ENCODE measurements at places on chromosomes 5 and 9.

DNA sequence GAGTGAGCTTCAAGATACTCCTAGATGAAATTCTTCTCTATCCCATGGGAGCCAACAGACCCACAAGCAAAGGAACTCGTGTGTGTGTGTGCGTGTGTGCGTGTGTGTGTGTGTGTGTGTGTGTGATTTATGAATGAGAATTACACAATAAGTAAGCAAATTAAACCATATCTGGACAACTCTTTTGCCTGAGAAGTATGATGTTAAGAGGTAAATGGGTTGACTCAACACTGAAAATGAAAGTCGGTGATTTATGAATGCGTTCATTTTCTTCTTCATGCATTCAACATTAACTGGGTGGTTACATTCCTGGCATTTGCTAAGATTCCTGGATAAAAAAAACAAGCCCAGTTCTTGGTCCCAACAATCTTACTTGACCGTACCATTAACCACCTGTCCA, 171.3 kb upstream of the ZNF462 start:
- no peak for DNase-seq

- no peak for DNase-seq
These were observed 393.0 kb downstream of the TMEM167A start for GRCh38 chr5:82684165-82684564.

- peak; percentile 72 for DNase-seq
These were observed at the start of gene GAS1 for GRCh38 chr9:86947146-86948073. GAS1 (minus strand) TSS chr9:86947506; CDS start chr9:86946779, 727 bp downstream.

GRCh38 chr5:9497347-9497746, 48.5 kb downstream of the SEMA5A start:
- no peak for DNase-seq

DNA sequence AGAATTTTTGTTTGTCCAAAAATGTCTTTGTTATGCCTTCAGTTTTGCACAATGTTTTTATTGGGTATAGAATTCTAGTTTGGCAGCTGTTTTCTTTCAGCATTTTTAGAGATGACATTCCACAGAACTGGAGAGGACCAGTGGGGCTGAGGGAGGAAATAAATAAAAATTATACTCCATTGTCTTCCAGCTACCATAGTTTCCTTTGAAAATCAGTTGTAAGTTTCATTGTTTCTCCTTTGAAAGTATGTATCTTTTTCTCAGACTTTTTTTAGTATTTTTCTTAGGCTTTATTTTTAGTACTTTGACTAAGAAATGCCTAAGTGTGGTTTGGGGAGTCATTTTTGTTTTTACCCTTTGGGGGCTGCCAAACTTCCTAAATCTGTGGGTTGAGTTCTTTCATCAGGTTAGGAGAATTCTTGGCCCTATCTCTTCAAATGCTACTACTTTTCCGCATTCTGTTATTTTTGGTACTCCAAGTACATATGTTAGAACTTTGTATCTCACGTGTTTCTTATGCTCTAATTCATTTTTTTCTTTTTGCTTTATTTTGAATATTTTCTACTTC, 15.2 kb upstream of the FBLL1 start:
- DNase-seq, result no peak

- DNase-seq, result no peak
These were observed 44.6 kb downstream of the POC5 start for GRCh38 chr5:75672616-75673015.

DNA sequence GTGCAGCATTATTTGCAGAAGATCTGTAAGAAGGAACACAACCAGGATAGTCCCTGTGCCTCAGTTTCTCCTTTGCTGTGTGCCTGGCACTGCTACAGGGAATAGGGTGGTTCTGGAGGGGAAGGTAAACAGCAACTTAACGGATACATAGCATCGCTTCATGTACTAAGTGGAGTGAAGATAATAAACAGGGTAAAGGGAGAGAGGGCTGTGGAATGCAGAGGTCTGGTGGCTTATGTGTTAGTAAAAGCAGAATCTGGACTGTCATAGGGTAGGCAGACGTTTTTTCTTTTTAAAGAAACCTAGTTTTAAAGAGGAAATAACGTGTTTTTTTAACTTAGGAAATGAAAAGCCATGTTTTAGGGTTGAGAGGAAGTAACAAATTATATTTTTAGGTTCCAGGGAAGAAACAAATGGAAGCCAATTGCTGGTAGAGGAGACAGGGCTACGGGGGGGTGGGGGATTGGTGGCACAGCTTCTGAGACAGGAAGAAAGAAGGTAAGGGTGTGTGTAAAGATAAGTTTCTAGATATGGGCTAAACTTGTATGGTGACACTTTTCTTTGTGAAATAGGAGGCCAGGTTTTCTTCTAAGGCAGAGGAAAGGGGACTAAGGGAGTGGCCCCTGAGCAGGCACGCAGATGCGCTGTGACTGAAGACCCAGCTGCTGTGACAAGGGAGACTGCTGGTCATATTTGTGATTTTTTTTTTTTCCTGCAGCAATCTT, 1.3 kb downstream of the GNG10 start:
- no peak for DNase-seq

DNA sequence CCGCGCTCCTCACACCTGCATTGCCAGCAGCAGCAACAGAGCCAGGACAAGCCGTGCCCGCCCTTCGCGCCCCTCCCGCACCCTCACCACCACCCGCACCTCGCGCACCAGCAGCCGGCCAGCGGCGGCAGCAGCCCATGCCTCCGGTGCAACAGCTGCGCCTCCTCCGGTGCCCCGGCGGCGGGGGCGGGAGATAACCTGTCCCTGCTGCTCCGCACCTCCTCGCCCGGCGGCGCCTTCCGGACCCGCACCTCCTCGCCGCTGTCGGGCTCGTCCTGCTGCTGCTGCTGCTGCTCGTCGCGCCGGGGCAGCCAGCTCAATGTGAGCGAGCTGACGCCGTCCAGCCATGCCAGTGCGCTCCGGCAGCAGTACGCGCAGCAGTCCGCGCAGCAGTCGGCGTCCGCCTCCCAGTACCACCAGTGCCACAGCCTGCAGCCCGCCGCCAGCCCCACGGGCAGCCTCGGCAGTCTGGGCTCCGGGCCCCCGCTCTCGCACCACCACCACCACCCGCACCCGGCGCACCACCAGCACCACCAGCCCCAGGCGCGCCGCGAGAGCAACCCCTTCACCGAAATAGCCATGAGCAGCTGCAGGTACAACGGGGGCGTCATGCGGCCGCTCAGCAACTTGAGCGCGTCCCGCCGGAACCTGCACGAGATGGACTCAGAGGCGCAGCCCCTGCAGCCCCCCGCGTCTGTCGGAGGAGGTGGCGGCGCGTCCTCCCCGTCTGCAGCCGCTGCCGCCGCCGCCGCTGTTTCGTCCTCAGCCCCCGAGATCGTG, 517 bp downstream of the KCNN2 start:
- no peak for DNase-seq

GRCh38 chr9:7489036-7489435, 310.5 kb downstream of the DMAC1 start:
- DNase-seq, result no peak

GRCh38 chr9:77616191-77616590, 31.9 kb downstream of the GNA14 start:
- no peak for DNase-seq

GRCh38 chr5:14263699-14264098, 120.6 kb downstream of the TRIO start:
- no peak for DNase-seq

- DNase-seq, result no peak
These were observed 27.1 kb upstream of the IL33 start for GRCh38 chr9:6188466-6188865.

DNA sequence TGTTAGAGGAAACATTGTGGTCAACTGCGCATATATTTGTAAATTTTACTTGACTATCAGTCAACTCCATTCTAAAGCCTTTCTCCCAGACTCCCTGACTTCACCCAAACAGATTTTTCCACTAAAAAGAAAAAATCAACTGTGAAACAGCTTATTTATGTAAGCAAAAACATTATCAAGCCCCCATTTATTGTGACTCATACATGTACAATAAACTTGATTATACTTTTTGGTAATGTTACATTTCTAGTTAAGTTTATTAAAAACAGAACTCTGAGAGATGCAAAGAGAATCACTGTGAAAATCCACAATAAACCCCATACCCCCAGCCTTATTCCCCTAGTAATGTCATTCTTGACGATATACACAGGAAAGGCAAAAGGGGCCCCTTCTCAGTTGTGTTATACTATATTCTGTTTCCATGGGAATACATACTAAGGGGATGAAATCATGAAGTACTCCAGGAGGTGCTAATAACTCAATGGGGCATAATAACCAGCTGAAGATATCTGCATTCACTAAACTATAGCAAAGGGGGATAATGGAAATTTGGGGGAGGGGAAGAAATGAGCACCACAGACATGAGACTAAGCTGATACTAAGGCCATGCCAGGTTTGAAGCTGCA, 616.0 kb downstream of the ACTL7B start:
- DNase-seq, result no peak

- no peak for DNase-seq
These were observed 477.7 kb downstream of the TAF11L14 start for GRCh38 chr5:18111906-18112465.

- DNase-seq, result no peak
These were observed 107.6 kb downstream of the ADRB2 start for GRCh38 chr5:148933903-148934432.

GRCh38 chr5:1537603-1538154, 13.9 kb upstream of the LPCAT1 start:
- DNase-seq, result no peak

DNA sequence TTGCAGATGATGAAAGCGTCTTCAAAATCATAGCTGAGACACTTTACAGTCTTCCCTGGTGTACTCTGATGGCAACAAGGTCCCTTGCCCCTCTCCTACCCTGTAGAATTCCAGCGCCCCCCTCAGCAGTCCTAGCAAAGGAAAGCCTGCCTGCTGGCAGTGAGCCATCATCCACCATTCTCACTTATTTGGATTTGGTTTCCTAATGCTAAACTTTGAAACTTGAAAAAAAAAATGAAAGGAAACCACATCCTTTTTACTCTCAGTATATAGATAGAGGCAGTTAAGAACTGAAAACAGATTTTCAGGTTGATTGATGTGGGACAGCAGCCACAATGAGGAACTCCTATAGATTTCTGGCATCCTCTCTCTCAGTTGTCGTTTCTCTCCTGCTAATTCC, at the start of gene GZMA:
GZMA (plus strand) TSS at position 299 of the 400 bp plus-strand sequence; CDS start at position 336, 37 bp downstream.
- peak; percentile 39 for DNase-seq

DNA sequence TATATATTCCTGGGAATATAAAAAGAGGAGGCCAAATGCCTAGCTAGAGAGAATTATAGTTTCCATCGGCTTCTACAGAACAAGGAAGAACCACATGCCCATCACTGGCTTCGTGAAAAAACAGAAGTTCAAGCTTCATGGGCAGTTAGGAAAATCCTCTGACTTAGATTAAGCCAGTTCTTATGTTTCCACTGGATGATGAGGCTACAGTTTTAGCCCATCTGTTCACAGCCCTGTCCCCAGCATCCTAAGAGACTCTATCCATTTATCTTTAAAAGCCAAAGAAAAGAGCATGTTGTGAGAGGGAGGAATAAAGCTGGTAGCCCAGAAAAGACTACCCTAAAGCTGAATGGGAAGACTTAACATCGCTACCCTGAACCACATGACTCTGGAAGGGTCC, 285.5 kb upstream of the WWC1 start:
- DNase-seq, result no peak

GRCh38 chr9:115374724-115375268, 256.8 kb upstream of the TNC start:
- no peak for DNase-seq

DNA sequence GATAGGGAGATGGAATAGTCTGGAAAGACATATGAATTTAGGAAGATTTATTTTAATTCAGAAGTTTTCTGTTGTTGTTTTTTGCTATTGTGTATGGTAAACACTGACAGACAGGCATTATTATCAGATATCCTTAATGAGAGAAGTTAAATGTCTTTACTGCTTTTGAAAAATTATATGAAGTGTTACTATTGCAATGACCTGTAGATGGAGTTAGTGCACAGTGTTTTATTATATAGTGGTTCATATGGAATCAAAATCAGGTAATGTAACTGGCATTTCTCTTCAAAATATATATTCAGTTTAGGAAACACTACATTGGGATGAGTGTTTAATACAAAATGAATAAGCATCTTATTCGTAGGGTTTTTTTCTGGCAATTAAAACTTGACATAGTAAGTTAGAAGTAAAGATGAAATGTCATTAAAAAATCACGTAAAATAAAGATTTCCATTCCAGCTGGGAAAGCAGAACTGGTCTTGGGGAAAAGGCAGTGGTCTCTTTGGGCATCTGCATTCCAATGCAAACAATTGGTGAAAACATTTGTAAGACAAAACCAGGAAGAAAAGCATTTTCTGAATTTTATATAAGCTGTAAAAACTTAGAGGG, 3.9 kb downstream of the GABRA1 start:
- DNase-seq, result no peak

- DNase-seq, result no peak
These were observed 423.7 kb upstream of the ST8SIA4 start for GRCh38 chr5:101326766-101327165.

DNA sequence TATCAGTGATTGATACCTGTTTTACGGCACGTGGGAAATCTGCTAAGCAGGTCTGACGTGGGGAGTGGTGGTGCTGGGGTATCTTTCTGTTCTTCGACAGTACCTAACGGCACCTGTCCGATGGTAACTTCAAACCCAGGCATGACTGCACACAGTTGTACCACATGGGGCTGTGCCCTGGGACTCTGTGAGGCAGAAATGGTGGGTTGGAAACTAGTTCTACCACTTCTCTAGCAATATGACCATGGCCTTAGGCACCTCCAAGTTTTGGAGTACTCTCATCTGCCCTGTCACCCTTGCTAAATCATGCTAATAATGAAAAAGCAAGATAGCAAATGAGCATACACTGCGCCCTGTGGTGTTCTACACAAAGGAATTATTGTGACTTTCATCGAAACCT, 30.9 kb downstream of the EPB41L4B start:
- DNase-seq, result no peak

DNA sequence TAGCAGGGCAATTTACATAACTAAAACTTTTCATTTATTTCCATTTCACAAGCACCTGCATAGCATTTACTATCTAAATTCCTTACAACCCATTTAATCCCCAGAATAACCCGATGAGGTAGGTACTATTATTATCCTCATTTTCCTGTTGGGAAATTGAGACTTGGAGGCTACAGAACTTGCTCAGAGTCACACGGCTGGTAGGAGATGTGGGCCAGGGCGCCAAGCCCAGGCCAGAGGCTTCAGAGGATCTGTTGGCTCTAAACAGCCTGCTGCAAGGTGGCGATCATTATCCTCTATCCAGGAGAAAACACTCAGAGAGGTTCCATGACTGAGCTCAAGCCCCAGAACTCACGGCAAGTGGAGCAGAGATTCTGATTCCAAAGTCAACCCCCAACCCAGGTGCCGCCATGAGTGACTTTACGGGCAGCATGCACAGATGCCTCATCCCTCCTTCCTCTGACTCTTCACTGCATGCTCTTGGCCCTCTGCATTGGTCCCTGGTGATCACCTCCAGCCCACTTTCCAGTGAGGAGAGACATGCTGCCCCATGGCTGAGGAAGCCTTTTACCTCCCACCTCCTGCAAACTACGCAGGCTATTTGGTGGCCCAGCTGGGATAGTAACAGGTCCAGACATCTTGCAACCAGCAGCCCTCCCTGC, 168.4 kb upstream of the FSTL4 start:
- no peak for DNase-seq

GRCh38 chr5:140351609-140352334, 5.4 kb upstream of the HBEGF start:
- peak; percentile 52 for DNase-seq

- DNase-seq, result peak; percentile 75
These were observed 28.1 kb downstream of the NEK6 start for GRCh38 chr9:124285903-124286291.

GRCh38 chr5:36242534-36243485, 1.1 kb upstream of the NADK2 start:
- DNase-seq, result peak; percentile 26

GRCh38 chr5:94776167-94776566, 157.7 kb downstream of the SLF1 start:
- DNase-seq, result no peak

Data from stimulated activated CD8-positive, alpha-beta memory T cell treated with anti-CD3 and anti-CD28 coated beads, Interleukin-4, amount 100 ng/mL, for 48 hours (primary cell).